Naive B cell (primary cell): ENCODE measurements at places on chromosomes 12 and 14.

DNA sequence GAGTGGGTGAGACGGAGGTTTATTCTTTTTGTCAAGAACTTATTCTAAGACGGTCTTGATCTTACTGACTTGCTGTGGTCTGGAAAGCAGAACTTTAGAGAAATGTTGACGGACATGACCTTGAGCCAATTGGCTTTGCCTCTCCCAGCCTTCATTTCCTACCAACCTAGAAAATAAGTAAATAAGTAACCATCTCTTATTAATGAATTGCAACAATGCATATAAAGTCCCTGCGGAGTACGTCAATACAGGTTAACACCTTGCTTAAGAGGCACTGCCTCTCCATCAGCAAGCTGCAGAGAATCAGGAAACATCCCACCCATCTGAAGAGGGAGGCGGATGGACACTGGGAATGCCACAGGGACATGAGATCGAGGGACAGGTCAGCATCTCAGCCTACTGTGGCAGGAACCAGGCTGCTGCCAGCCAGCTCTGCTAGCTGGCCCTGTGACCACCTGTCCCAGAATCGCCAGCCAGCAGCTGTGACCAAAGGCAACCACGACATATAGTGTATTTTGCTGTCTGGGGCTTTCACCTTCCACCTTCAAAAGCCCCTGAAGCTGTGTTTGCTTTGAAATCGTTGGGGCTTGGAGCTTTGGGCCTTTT, 208.3 kb downstream of the BCL11B start:
- H3K4me3 ChIP-seq, result no peak overlapping the region
- H3K4me1 ChIP-seq, result no peaks in the 10 kb centered on the region
- DNase-seq, result no peak
- no peaks in the 10 kb centered on the region for H3K27me3 ChIP-seq
- no peaks in the 10 kb centered on the region for H3K36me3 ChIP-seq

DNA sequence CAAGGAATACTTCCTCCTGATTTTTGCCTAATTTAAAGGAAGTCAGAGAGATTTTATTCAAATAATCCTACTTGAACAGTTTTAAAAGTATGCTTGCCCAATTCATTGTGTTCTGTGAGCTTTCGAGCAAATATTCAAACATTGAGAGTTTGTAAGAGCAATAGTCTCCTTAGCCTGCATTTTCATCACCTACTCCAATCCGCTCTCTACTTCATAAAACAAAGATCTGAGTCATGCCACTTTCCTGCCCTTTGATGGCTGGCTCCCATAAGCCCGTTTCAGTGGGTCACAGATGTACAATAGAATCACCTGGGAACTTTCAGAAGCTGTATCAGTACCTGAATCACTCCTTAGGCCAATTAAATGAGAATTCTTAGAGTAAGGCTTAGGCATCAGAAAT, 319.2 kb downstream of the PDZRN4 start:
- peaks cover 3% of the 10 kb centered on the region for H3K4me1 ChIP-seq
- no peaks in the 10 kb centered on the region for H3K36me3 ChIP-seq
- H3K27me3 ChIP-seq, result no peaks in the 10 kb centered on the region
- H3K4me3 ChIP-seq, result no peak overlapping the region
- H3K27ac ChIP-seq, result no peak overlapping the region

- H3K4me3 ChIP-seq, result peak overlapping the region; percentile 81
- peak; percentile 3 for DNase-seq
- H3K27me3 ChIP-seq, result no peaks in the 10 kb centered on the region
Observed at GRCh38 chr12:85468356-85469157, 188.5 kb downstream of the ALX1 start.

DNA sequence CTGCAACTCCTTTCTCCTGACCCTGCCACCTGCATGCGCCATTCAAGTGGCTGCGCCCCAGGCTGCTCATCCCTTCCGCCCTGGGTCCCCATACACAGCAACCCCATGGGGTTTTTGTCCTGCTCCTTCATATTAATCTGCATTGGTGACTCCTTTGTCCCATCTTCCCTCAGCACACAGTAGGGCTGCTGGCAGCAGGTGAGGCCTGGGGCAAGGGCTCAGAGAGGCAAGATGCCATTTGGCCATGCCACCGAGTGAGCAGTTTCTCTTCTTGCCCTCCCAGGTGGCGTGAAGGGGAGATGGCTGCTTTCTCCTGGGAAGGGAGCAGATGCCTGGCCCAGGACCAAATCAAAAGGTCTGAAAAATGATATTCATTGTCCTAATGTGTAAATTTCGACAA, 9.1 kb downstream of the RTL1 start:
- H3K4me1 ChIP-seq, result no peaks in the 10 kb centered on the region
- DNase-seq, result no peak
- no peaks in the 10 kb centered on the region for H3K36me3 ChIP-seq
- no peak overlapping the region for H3K4me3 ChIP-seq
- peaks cover 20% of the 10 kb centered on the region for H3K27me3 ChIP-seq

DNA sequence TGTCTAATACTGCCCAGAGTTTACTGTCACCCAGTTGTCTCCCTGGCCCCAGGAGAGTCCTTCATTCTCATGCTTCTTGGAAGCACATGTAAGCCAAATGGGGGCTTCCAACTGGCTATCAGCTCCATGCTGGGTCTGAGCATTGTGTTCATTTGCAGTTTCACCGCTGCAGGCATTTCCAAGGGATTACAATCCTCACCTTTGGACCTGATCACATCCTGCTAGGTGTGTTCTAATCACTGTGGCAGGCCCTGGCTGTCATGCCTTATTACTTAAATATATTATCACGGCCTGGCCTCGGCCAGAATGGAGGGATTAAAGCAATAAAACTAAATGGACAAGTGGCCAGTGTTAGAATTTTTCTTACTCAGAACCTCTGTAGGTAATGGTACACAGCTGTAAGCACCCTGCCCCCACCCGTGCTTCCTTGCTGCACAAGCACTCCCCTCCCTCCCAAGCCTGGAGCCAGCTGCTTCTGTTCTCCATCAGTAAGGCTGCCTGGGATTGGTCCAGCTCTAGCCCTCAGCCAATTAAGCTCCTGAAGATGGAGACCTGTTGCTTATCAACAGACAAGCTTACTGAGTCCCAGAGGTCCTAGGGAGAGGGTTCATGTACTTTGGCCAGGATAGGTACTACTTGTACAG, 175.9 kb upstream of the RBM19 start:
- no peak overlapping the region for H3K4me3 ChIP-seq
- DNase-seq, result no peak
- no peaks in the 10 kb centered on the region for H3K4me1 ChIP-seq
- no peak overlapping the region for H3K27ac ChIP-seq
- peaks cover 5% of the 10 kb centered on the region for H3K27me3 ChIP-seq
- no peaks in the 10 kb centered on the region for H3K36me3 ChIP-seq

GRCh38 chr14:59482541-59483331, 1.5 kb downstream of the L3HYPDH start:
- no peak for DNase-seq
- H3K36me3 ChIP-seq, result no peaks in the 10 kb centered on the region
- H3K4me1 ChIP-seq, result peaks cover 50% of the 10 kb centered on the region
- H3K4me3 ChIP-seq, result peak overlapping the region; percentile 97

DNA sequence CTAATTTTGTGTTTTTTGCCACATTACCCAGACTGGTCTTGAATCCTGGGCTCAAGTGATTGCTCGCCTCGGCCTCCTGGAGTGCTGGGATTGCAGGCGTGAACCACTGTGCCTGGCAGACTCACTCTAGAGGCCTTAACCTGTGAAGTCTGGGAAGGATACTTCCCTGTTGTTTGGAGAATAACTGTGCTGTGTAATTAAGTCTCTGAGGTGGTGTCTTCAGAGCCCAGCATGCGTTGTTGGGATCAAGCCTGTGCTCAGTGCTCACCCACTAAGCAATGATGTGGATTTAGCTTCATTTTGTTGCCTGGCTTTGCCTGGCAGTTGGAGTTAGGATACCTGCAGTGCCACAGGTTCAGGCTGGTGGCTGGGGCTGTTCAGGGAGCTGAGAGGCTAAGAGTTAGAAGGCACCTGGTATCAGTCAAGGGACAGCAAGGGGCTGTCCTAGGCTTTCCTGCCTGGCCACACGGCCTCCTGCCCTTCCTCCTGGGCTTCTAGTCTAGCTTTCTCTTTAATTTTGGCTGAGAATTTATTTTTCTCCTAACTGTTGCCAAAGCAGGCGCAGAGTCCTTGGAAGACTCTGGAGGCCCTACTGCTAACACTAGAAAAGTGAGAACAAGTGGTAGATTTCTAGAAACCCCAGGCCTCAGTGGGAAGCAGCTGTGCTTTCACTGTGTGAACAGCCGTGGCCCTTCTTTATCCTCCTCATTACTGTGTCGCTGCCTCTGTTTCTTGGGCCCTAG, 38.5 kb downstream of the EP400 start:
- no peaks in the 10 kb centered on the region for H3K27me3 ChIP-seq
- no peak overlapping the region for H3K4me3 ChIP-seq
- no peak for DNase-seq
- no peak overlapping the region for H3K27ac ChIP-seq
- peaks cover 4% of the 10 kb centered on the region for H3K4me1 ChIP-seq

- H3K27ac ChIP-seq, result no peak overlapping the region
- peaks cover 20% of the 10 kb centered on the region for H3K27me3 ChIP-seq
- DNase-seq, result no peak
- peaks cover 13% of the 10 kb centered on the region for H3K36me3 ChIP-seq
Observed at GRCh38 chr12:56954057-56954957, 3.1 kb downstream of the RDH16 start.

DNA sequence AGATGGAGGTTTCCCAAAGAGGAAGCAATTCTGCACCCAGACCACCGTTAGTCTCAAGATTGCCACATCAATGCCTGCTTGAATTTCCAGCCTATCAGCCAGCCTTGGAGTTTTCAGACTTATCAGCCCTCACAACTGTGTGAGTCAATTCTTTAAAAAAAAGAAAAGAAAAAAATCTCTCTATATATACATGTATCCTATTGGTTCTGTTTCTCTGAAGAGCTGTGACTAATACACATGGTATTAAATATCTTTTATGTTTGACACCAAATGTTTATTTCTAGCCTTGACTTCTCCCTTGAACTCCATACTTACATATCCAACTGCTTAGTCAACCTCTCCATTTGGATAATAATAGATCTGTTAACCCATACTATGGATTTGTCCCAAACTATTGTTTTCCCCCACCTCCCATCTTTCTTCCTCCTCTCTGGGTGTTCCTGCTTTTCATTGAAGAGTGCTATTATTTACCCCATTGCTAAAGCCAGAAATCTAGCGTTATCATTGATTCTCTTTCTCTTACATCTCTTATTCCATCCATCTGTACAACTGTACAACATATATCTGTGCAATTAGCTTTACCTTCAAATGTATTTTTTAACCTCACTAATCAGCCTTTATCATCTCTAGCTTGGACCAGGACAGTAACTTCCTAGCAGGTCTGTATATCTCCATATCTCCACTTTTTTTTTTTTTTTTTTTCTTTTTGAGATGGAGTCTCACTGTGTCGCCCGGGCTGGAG, 22.7 kb upstream of the EID3 start:
- DNase-seq, result no peak
- no peak overlapping the region for H3K4me3 ChIP-seq
- peaks cover 15% of the 10 kb centered on the region for H3K27me3 ChIP-seq
- peaks cover 11% of the 10 kb centered on the region for H3K4me1 ChIP-seq
- no peak overlapping the region for H3K27ac ChIP-seq
- no peaks in the 10 kb centered on the region for H3K36me3 ChIP-seq

DNA sequence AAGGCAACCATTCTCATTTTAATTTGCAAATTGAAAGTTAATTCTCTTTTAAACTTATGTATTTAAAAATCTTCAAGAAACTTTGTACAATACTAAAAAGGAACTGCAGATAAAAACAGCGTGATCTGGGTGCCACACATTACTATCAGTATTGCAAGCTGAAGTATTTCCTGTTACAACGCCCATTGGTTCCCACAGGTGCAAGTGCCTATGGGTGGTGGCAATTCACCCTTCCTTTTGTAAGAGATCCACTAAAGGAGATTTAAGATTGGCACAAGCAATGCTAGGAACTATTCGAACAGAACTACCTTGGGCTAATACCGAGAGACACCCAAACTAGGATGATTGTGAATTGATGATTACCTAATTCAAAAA, 13.2 kb downstream of the TAOK3 start:
- peak overlapping the region; percentile 90 for H3K4me3 ChIP-seq
- peak; percentile 27 for DNase-seq
- no peaks in the 10 kb centered on the region for H3K27me3 ChIP-seq
- H3K36me3 ChIP-seq, result peaks cover 3% of the 10 kb centered on the region
- H3K27ac ChIP-seq, result peak overlapping the region; percentile 82
- H3K4me1 ChIP-seq, result peaks cover 39% of the 10 kb centered on the region

GRCh38 chr12:109890620-109891170, 9.4 kb upstream of the TCHP start:
- no peak for DNase-seq
- H3K4me1 ChIP-seq, result peaks cover 52% of the 10 kb centered on the region
- H3K27me3 ChIP-seq, result no peaks in the 10 kb centered on the region
- H3K27ac ChIP-seq, result no peak overlapping the region
- no peak overlapping the region for H3K4me3 ChIP-seq

DNA sequence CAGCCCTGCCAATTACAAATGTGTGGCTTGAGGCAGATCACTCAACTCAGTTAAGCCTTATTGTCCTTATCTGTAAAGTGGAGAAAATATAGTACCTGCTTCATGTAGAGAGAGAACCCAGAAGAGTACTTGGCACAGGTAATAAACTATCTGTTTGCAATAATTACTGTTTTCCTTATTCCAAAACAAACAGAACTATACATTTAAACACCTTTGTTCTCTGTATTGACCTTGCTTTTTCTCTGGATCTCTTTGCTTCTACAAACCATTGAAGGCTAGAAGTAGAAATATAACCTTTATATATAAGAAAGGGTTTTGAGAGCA, 70.8 kb upstream of the SRSF5 start:
- peaks cover 6% of the 10 kb centered on the region for H3K36me3 ChIP-seq
- no peak for DNase-seq
- H3K4me1 ChIP-seq, result peaks cover 81% of the 10 kb centered on the region

GRCh38 chr14:38873941-38874612, 229.0 kb downstream of the SEC23A start:
- DNase-seq, result no peak
- H3K4me3 ChIP-seq, result no peak overlapping the region
- no peak overlapping the region for H3K27ac ChIP-seq
- peaks cover 4% of the 10 kb centered on the region for H3K27me3 ChIP-seq

DNA sequence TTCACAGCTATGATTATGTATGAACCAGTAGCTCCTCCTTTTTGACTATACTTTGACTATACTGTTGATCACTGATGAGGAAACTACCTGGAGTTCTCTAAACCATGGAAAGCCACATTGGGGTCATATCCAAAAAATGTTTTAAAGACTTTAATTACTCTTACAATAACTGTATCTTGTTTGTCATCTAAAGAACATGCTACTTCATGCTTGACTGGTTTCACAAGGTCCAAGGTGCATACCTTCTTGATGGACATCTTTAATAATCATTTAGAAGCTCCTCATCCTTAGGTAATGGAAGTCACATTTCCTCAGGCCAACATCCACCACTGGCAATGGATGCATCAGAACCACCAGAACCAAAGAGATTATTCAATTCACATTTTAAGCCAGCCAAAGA, 29.9 kb downstream of the WASHC3 start:
- no peak for DNase-seq
- no peaks in the 10 kb centered on the region for H3K27me3 ChIP-seq
- no peak overlapping the region for H3K27ac ChIP-seq
- no peak overlapping the region for H3K4me3 ChIP-seq
- no peaks in the 10 kb centered on the region for H3K4me1 ChIP-seq
- peaks cover 18% of the 10 kb centered on the region for H3K36me3 ChIP-seq
